ENCODE measurements at places on chromosomes 3 and 15. TPM values are rescaled to one million over a fixed set of nuclear protein-coding genes. Genes with fewer than 3 reads are reported as not detected.

DNA sequence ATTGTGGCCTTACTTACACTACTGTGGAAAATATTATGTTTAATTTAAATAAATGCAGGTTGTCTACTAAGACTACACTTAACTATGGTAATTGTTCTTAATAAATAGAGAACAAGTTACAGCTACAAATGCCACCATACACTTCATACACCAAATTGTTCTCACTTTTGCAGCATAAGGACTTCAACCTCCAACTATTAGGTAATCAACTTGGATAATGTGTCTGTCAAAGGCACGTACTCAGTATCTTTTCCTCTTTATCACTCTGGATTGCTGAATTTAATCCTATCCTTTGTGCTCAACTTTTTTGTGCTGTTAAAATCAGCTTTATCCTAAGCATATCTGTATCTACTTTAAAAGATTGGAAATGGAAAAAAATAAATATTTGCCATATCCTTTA, 41.6 kb upstream of the TMEM87A start:
- no peak for DNase-seq

- DNase-seq: no peak
Measured at GRCh38 chr3:157921811-157922210, 184.4 kb downstream of the SHOX2 start.

SYNPR gene
- total RNA-seq: not detected

CPEB1 gene
- total RNA-seq: 2.5 TPM

CD86 gene
- 10.7 TPM for total RNA-seq

STAG1 gene
- 91.6 TPM for total RNA-seq

- no peak for DNase-seq
Measured at GRCh38 chr3:64321747-64322146, 96.5 kb upstream of the PRICKLE2 start.

GRCh38 chr3:39542588-39542988, 75.1 kb downstream of the MOBP start:
- no peak for DNase-seq

DNA sequence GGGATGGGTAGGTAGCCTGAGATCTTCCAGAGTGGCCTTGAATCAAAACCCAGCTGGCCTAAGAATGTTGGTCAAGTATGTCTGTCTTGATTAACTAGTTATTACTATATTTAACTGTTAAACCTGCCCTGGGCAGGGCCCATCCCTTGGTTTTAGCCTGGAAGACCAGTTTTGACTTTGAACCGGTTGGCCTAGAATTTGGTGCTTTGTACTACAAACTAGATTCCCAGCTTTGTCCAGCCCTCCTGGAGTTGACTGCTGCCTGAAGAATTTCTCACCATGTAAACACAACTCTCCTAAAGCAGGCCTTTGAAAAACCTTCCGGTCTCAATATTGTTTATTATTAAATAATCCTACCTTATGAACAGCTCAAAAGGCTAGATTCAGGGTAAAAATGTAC, 16.0 kb downstream of the C15orf62 start:
- DNase-seq: no peak

- DNase-seq: no peak
Measured at GRCh38 chr3:101879623-101880284, 30.4 kb downstream of the NFKBIZ start.

DNA sequence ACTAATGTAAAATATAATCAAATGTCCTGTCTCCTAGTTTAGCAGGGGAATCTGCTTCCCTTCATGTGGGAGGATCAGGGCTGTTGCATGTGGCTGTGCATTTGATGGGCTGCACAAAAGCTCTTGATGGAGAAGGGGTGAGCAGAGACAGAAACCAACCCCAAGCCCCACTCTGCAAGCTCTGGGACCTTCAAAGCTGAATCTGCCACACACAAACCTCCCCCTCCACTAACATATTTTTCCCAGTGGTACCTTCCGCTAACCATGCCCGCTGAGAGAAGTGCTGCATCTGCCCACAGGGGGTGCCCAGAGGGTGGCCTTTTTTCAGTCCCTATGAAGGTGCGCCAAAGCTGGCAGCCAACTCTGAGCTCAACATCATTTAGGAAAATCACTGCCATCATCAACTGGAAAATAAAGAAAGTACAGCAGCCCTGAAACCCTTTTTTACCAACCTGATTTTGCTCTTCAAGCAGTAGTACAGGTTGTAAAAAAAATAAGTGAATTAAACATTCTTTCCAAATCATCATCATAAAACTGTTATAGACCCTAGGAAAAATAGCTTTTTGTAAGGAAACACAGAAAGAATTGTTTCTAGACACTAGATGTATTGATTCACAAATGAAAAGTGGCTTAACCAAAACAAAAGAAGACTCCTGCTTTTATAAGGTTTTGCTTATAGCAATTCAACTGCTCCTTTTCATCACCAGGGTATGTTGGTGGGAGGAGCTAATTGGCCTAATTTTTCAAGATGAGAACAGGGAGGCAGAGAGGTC, 97.0 kb downstream of the HHLA2 start:
- DNase-seq: no peak

DNA sequence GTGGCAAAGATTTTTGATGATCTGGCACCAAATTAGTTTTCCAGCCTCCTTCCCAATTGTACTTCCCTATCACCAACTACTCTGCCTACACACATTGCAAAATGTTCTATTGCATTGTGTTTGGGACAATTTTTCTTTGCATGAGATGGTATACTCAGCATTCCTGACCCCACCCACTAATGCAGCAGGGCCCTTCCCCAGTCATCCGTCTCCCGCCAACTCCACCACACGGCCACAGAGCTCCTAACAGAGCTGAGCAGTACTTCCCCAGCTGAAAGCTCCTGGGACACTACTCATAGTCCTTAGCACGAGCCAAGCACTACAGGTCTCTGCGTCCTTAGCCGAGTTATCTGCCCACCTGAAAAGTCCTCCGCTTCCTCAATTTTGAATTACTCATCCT, 34.2 kb downstream of the TXNRD3 start:
- DNase-seq: no peak

Data from Peyer's patch (tissue), 4 donors.